GM12878 (cell line): ENCODE measurements at places on chromosomes 6 and 20.

- DNase-seq, result no peak
These were observed 95.5 kb downstream of the GJA10 start for GRCh38 chr6:89989742-89990141.

DNA sequence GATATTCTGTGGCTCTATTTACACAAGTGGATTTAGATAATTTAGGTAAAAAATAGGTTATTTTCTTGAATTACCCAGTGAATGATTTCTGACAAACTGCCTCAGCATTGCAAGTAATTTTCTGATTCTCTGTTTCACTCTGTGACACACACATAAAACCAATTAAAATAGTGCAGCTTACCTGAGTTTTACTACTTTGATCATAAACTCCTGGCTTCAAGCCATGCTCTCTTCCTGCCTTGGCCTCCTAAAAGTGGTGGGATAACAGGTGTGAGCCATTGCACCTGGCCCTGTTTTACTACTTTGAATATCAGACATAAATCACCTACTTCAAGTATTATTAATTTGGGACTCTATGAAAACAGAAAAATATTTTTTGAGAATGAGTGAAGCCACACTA, 462.9 kb downstream of the ADGRB3 start:
- no peak for DNase-seq

GRCh38 chr6:55474382-55474781, 104.6 kb downstream of the HMGCLL1 start:
- no peak for DNase-seq

DNA sequence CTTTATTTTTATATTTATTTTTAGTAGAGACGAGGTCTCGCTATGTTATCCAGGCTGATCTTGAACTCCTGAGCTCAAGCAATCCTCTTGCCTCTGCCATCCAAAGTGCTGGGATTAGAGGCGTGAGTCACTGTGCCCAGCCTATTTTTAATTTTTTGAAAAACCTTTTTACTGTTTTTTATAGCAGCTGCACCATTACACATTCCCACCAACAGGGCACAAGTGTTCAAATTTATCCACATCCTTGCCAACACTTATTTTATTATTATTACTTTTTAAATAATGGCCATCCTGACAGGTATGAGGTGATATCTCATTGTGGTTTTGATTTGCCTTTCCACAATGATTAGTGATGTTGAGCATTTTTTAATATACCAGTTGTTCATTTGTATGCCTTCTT, 42.5 kb downstream of the PACSIN1 start:
- DNase-seq, result no peak

DNA sequence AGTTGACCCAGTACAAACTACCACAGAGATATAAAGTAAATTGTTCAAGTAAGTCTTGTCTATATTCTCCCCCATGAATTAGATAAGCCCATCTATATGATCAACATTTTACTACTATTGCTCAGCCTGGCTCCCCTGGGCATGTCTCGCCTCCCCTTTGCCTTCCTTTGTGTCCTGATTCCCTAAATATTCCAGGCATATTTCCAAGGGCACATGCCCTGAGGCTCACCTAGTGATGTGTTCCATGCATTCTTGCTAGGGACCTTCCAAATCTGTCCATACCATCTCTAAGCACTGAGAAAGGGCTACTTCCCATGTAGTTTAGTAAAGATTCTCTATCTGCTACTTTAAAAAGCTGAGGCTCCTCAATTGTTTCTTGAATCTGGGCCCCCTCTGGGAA, 309.5 kb upstream of the PRND start:
- no peak for DNase-seq

DNA sequence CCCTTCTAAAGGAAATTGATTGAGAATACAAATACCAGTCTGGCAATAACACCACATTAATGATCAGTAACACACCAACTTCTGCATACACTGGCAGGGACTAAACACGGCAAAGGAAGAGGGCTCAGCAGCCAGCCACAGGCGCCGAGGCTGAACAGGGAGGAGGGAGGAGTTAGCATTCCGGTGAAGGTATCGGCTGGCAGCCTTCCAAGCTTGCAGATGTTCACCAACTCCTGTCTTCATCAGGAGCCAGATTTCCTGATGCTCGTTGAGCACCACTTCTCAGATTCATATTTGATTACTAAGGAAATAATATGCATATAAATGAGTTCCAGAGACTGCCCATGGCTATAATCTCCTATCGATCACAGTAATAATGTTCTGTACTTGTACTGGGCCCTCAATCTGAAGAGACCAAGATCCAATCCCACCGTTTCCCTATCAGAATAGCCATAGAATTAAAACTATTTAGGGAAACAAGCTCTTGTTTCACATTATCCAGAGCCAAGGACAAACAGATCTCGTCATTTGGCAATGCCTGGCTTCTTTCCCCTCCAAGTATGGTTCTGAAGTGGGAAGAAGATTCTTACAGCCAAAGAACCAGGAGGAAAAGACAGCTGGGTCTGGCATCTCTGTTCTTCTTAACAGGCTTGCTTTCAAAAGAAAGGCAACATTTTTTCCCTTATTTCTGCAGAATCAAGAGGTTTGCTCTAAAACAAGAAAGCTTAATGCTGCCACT, 42.2 kb downstream of the GFOD1 start:
- no peak for DNase-seq

- DNase-seq, result no peak
These were observed 109.2 kb downstream of the C6orf118 start for GRCh38 chr6:165200178-165200577.

DNA sequence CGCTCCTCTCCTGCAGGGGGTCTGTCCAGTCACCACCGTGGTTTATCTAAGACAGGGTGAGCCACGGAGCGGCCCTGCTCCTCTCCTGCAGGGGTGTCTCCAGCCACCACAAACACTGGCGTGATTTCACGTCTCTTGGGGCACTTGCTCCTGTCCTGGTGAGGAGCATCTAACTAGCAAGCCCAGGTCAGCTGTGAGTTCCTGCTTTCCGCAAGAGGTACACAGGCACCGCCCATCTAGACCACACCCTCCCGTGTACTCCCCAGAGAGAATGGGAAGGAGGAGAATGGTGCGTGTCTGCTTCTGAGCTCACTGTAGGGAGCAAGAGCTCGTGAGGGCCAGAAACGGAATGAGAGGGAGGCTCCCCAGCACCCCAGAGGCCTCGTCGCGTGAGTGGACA, 40.7 kb downstream of the DACT2 start:
- DNase-seq, result no peak

- DNase-seq, result no peak
These were observed 23.9 kb upstream of the C6orf141 start for GRCh38 chr6:49526598-49526997.
